NCI-H226 (cell line): ENCODE measurements at places on chromosomes 6 and 20.

DNA sequence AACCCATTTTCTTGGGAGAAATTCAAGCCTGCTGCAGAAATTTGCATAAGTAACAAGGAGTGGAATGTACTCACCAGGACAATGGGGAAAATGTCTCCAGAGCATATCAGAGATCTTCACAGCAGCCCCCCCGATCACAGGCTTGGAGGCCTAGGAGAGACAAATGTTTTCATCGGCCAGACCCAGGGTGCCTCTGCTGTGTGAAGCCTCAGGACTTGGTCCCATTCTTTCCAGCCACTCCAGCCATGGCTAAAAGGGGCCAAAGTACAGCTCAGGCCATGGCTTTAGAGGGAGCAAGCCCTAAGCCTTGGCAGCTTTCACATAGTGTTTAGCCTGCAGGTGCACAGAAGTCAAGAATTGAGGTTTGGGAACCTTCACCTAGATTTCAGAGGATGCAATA, 1463.0 kb downstream of the HACE1 start:
- no peak for DNase-seq

DNA sequence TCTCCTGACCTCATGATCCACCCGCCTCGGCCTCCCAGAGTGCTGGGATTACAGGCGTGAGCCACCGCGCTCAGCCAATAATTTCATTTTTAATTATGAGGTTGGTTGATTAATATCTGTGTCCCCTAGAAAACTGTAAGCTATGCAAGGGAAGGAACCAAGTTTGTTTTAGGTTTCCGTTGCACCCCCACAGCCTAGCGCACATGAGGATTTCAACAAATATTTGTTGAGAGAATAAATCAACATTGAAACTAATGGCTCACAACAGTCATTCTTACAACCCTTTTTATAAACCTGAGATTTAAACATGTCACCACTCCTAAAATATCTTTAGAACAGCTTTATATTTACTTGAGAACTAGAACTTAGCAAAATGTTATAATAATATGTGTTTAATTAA, 114.0 kb upstream of the CARMIL1 start:
- DNase-seq: no peak

DNA sequence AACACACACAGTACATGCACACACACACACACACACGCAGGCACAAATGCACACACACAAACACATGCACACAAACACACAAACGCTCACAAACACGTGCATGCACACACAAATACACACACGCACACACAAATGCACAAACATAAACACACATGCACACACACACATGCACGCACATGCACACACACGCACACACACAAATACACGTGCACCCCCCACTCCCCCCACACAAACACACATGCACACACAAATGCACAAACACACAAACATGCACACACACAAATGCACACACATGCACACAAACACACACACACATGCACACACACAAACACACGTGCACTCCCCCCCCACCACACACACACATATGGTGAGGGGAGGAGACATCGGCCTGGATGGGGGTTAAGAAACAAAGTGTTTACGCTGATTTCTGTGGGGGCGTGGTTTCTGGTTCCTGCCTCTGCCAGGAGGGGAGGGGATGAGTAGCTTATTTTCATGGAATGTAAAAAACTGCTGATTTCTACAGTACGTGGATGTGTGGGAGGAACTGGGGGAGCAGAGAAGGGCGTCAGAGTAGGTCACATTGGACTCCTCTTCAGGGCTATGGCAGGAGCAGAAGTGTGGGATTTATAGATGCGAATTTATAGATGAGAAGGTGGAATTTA, 607.2 kb downstream of the QKI start:
- no peak for DNase-seq

- no peak for DNase-seq
Measured at GRCh38 chr20:54219751-54220426, 12.0 kb downstream of the PFDN4 start.

DNA sequence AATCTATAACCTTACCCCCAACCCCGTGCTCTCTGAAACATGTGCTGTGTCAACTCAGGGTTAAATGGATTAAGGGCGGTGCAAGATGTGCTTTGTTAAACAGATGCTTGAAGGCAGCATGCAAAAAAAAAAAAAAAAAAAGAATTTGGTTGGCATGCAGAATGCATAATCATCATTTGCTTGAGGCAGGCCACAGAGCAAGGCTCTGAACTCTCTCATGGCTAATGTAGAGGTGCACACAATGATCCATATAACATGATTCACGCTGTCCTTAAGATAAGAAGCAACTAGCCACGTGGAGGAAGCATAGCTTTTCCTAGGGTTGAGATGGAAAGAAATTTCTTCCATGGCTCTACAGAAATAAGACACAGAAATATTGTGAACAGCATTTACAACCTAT, 27.6 kb upstream of the RPN2 start:
- DNase-seq: no peak

DNA sequence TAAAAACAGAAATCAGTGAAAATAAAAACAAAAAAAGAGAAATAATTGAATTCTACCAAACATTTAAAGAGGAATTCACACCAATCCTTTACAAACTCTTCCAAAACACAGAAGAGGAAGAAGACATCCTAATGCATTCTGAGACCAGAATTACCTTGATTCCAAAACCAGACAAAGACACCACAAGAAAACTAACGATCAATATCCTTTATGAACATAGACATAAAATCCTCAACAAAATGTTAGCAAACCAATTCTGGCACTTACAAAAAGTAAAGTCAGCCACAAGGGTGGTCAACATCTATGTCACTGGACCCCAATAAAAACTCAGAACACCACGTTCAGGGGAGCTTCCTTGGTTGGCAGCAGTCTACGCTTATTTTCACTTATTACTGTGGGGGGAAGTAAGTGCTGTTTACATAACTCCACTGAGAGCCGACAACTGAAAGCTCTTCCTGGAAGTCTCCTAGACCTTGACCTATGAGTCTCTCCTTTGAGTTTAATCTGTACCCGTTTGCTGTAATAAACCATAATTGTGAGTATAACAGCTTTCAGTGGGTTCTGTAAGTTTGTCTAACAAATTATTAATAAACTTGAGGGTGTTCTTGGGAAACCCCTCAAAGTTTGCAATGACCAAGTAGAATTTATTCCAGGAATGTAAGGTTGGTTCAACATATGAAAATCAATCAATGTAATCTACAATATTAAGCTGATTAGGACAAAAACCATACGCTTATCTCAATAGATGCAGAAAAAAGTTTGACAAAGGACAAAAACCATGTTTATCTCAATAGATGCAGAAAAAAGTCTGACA, 24.5 kb downstream of the GZF1 start:
- no peak for DNase-seq

DNA sequence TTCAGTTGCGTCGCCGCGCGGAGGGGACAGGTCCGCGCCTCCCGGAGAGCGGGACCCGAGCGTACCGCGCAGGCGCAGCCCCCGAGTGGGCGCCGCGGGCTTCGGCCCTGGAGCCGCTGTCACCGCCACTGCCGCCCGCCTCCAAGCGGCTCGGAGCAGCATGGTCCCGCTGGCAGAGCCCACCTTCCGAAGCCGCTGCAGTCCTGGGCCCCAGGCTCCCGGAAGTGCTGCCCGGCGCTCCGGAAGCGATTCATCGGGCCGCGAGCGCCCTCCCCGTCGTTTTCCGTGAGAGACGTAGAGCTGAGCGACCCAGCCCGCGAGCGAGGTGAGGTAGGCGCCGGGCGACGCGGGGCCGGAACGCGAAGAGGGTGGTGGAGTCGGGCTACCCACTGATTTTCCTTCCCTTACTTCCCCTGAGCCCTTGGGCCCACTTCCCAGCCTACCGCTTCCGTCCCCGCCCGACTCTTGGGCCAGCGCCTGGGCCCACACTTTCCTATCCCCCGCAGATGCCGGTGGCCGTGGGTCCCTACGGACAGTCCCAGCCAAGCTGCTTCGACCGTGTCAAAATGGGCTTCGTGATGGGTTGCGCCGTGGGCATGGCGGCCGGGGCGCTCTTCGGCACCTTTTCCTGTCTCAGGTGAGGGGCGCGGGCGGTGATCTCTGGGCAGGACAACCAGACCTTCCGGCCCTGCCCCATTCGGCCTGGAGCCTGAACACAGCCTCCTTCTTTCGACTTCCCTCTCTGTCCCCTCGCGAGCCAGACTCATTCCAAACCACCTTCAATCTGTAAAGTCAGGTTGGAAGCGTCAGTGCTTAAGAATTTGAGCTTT, at the start of the genes NFS1 and ROMO1:
NFS1 (minus strand) TSS at position 226 of the 830 bp plus-strand sequence; CDS start at position 162, 64 bp downstream.
ROMO1 (plus strand) TSS at position 279 of the 830 bp plus-strand sequence; CDS start at position 507, 228 bp downstream.
- DNase-seq: peak; percentile 84

DNA sequence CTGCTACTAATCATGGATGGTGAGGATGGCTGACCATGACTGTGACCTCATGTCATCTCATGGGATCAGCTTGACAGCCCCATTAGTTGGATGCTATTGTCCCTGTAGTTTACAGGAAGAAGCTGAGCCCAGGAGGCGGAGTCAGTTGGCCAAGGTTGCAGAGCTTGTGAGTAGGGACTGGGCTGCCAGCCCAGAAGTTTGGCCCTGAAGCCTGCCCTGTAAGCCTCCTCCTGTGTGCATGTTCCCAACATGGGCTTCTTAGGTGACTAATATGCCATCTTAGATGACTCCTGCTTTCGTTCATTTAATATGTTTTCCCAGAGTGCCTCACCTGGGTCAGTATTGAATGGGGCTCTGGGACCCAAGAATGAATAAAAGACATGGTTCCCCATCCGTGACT, 6.9 kb downstream of the EDN3 start:
- DNase-seq: no peak

GRCh38 chr6:146574211-146574610, 24.6 kb upstream of the ADGB start:
- no peak for DNase-seq

DNA sequence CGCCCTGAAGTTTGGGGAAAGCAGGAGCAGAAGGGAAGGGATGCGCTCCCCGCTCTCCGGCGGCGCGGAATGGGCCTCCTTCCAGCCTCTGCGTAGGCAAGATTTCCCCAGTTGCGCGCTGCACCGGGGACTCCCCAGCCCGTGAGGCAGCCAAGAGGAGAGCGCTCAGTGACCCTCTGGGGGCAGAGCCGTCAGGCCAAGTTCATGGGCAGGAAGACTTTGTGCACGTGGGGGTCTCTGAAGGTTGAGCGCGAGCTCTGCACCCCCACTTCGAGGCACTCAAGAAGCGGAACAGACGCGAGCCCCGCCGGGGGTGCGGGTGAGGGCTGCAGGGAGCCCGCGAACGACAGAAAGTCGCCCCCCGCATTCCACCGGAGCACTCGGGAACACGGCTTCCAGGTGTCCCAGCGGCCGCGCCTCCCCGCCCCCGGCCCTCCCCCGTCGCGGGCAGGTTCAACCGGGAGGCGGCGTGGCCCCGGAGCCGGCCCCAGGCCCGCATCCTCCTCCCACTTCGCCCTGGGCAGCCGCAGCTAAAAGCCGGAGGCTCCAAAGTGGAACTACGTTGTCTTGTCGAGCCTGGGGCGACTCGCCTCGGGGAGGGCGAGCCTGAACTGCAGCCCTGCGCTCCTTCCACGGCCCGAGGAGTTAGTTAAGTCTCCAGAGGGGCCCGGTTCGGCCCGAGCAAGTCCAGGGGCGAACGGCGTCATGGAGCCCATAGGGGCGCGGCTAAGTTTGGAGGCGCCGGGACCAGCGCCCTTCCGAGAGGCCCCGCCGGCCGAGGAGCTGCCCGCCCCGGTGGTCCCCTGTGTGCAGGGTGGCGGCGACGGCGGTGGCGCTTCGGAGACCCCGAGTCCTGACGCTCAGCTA, at the start of gene PPP1R3G:
PPP1R3G (plus strand) TSS at position 561 of the 867 bp plus-strand sequence; CDS start at position 706, 145 bp downstream.
- DNase-seq: peak; percentile 23

DNA sequence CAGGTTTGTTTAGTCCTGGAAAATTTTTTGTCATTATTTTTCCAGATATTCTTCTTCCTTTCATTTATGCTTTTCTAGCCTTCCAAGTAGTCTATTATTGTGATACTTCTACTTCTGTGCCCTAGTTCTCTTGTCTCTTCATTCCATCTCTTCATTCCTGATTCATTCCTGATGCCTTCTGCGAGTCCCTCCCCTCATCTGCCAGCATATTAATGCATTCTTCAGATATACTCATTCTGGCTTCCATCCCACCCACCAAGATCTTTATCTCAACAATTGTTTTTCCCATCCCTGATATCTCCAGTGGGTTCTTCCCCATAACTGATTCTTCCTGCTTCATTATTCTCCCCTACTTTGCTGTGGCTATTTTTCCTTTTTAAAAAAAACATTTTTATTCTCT, 35.2 kb downstream of the ALDH5A1 start:
- no peak for DNase-seq

- DNase-seq: no peak
Measured at GRCh38 chr20:16553684-16554083, 19.6 kb downstream of the KIF16B start.

- DNase-seq: no peak
Measured at GRCh38 chr6:50990750-50991446, 172.2 kb downstream of the TFAP2B start.

DNA sequence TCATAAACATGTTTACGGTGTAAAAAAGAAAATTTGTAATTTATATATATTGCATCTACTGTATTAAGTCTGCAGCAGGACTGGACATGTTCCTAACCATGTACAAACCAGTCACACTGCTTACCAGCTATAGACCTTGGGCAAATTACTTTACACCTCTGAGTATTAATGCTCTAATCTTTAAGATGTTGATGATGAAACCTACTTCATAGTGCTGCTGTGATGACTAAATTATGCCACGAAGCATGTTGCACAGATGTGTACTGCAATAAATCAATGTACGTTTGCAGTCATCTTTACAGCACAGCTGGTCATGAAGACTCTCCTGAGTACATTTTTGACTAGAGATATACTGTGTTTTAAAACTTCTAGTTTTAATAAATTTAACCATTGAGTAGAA, 42.6 kb downstream of the PRKN start:
- DNase-seq: no peak

GRCh38 chr20:31559704-31560093, 45.4 kb upstream of the ID1 start:
- no peak for DNase-seq

- no peak for DNase-seq
Measured at GRCh38 chr6:106522562-106523250, 106.6 kb downstream of the RTN4IP1 start.

- DNase-seq: no peak
Measured at GRCh38 chr20:64203037-64203777, 39.0 kb downstream of the MYT1 start.

- no peak for DNase-seq
Measured at GRCh38 chr6:89372506-89372901, 20.0 kb upstream of the UBE2J1 start.

DNA sequence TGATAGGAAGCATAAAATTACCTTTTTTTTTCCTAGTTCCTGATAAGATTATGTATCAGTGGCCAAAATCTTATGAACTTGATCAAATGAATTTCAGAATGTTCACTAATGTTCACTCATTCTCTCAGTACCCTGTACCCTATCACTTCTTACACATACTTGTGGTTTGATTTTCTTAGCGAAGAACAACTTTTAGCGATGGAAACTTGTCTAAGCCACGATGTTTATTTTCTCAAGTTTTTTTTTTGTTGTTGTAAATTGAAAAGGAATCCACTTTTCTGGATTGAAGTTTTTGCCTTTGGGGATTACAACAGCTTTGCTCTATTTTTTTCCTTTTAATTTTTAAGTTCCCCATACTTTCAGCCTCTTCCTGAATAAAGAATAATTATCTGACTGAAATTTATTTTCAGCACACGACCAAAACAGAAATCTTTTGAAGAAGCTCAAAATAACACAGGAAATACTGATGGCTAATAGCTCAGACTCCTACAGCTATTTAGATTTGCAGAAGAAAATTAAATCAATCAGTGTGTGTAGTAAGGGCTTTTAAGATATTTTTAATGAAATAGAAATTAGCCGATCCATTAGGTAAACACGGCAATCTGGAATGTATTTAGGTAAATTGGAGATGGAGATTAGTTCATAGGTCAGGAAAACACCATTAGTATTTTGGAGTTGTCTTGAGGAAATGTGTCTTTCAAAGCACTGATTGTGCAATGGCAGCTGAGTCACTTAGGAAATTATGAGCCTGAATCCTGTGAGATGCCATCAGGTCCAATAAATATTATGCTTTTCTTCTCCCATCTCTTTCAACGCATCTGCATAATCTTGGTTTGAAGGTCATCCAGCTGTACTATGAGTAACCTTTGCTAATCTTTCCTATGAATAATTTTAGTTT, 217.5 kb downstream of the GJA1 start:
- peak; percentile 63 for DNase-seq
